T-helper 22 cell (primary cell): ENCODE measurements at places on chromosomes 7 and 10.

GRCh38 chr10:60135020-60135419 is 228.7 kb upstream of the CCDC6 start:
- no peak for DNase-seq

GRCh38 chr7:155223503-155223902 is 74.2 kb upstream of the INSIG1 start:
- DNase-seq = no peak

GRCh38 chr10:72449941-72450441 is 95.3 kb upstream of the DNAJB12 start:
- no peak for DNase-seq

DNA sequence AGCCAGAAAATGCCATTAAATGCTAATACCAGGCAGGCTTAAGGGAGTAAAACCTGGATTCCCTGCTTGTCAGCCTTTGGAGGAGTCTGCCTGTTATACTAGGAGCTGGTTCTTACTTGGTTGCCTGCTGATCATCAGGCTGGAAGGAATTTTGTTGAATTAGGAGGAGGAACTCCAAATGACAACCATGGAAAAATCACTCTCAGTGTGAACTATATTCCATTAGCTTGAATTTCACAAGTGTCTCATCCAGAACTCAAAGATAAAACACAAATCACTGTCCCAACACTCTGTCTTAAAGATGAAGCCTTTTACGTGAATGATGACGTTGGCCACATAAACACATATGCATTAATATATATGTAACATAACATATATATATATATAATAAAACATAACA is 238.9 kb upstream of the PLXDC2 start:
- DNase-seq = no peak

DNA sequence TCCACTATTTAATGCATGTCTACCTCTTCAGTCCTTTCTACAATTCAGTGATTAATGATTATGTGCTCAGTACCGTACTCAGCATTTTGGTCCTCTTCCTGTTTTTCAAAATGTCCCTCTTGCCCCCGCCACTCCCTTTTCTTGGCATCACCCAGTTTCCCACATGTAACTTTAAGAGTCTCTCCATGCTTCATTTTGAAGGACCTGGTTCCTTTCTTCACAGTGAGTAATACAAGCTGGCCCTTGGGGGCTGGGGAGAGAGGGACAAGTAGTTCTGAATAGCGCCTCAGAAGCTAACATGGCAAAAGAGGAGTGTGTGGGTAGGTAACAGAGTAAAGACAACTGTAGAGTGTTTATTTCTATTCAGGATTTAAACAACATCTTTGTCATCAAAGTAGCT is 34.6 kb upstream of the SLIT1 start:
- DNase-seq = no peak

DNA sequence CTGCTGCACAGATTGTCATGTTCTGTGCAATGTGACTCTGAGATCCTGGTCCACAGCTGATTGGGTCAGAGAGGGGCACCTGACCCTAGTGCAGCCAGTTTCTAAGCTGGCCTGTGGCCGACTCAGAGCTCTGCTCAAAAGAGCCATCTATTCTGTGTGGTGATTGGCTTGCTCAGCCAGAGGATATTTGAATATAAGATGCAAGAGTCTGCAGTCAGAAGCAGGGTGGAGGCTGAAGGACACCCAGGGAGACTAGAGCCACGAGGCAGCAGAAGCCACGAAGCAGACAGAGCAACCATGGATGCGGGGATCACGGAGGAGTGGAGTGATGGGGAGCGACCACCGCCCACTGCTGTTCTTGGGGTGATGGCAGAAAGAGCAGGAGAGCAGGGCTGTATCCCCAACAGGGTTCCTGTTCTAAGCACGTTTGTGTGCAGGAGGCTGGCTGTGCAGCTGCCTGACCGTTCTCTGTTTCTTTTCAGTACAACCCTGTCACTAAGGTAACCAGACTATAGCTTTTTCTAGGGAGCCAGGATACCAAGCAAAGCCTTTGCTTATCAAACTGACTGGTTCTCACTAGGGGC is 19.5 kb upstream of the RHEB start:
- DNase-seq = no peak

- no peak for DNase-seq
Observed at GRCh38 chr7:94333810-94334209, 60.9 kb upstream of the COL1A2 start.

- DNase-seq = no peak
Observed at GRCh38 chr7:2299131-2299829, 15.0 kb downstream of the SNX8 start.

DNA sequence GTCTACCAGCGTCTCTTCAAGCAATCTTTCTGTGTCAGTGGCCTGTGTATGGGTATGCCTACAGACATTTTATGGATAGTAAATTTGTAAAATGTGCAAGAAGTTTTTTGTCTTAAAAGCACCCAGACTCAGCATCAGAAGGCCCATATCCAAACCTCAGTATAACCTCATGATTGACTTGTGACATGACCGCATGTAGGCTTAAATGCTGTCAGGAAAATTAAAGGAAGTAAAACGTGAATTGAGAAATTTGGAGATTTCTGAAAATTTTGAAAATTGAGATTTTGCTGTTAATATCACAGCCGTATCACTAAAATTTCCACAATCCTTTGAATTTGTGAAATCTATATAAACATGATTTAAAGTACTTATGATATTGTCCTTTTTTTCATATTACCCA is 410.2 kb downstream of the AUTS2 start:
- no peak for DNase-seq

- no peak for DNase-seq
Observed at GRCh38 chr10:63605197-63605967, 84.2 kb downstream of the REEP3 start.

DNA sequence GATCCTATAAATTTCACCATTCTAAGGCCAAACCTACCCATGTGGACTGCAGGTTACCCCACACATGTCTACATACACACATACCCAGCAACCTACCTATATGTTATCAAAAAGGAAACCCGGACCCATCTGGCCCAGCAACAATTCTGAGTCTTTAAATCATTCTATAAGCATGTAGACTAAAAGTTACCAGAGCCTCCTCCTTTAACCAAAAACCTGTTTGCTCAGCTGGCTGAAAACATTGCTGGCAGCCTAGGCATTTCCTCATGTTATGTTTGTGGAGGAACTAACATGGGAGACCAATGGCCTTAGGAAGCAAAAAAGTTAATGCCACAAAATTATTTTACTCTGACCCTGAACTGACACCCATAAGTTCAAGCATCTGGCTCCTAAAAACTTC is 5.3 kb upstream of the ADCK2 start:
- no peak for DNase-seq

GRCh38 chr7:115559877-115560276 is 470.7 kb downstream of the TFEC start:
- DNase-seq = no peak

- DNase-seq = no peak
Observed at GRCh38 chr7:44508328-44509030, 18.0 kb upstream of the NUDCD3 start.

DNA sequence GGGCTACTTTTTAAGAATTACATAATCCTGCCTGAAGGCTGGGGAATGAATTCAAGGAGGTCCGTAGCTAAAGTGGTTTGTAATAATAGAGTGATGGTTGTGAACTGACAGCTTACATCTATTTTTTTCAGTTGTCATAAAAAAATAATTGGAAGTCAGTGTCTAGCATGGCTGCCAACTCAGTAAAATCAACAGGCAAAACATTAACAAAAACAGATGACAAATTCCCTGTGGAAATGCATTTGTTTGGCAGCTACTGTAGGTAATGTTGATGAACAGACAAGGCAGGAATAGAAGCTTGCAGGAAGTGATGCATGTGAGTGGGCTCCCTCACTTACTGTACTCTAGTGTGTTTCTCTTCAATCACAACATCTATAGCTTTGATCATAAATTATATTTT is 766.0 kb upstream of the POT1 start:
- no peak for DNase-seq

- DNase-seq = no peak
Observed at GRCh38 chr10:70970830-70971229, 82.5 kb upstream of the PCBD1 start.

DNA sequence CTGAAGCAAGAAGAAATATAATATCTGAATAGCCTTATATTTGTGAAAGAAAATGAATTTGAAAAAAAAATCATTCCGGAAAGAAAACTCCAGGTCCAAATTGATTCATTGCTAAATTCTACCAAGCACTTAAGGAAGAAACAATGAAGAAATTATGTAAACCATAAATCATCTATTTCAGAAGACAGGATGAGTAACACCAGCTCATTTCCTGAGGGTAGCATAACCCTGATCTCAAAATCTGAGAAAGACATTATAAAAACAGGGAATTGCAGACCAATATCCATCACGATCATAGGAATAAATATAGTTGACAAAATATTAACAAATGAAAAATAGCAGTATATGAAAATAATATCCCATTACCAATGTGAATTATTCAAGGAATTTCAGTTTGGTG is 70.1 kb upstream of the RAB18 start:
- no peak for DNase-seq

GRCh38 chr7:154794147-154794780 is 208.7 kb downstream of the PAXIP1 start:
- no peak for DNase-seq

DNA sequence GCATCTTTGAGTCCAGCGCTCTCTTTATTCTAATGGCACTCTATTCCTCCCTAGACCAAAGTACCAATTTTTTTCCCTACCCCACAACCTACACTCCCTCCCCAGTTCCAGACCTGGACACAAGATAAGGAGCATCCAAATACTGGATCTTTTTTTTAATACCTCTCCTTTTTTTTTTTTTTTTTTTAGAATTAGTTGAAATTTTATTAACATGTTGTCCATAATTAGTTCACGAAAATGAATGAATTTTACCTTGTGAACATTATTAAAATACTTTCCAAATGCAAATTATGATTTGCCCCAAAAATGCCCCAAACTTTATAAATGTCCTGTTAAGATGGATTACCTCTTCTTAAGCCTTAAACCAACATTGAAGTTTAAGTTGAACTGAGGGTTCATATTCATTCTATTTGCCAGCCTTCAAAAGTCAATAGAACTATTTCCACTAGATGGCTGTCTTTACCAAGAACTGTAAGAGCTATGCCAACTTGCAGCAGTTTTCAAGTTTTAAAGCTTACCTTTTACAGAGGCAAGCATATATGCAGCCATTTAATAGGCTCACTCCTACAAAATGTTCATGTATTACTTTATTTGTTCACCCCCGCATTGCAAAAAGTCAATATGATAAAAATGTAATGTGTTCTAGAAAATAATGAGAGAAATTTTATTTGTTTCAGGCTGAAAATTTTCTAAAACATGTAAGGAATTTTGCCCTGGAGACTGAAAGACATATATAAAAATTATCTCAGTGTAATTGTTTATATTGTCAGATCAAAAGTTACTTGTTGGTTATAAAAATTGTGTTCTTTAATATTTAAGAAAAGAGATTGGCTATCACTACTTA is 39.7 kb upstream of the TNKS2 start:
- no peak for DNase-seq

DNA sequence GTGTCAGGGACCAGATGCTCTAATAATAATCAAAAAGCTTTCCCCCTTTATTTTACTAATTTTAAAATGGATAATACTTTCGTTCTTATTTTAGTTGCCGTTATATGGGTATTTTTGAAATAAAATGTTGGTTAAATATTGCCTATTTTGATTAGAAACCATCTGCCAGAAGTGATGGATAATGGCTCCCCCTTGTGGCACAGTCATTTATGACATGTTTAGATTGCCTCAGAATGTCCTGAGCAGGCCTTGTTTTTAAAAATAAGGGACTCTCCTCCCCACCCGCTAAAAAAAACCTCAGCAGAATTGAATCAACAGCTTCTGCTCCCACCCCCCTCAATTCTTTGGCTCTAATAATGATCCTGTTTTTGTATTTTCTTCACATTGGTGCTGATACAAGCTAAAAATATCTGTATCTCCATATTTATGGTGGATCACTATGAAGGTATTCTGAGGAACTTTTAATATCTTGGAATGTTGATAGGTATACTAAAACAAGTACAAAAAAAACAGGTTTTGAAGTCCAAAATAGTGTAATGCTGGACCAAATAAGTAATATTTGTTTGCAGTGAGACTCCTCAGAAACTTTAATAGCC is 38.8 kb downstream of the TMEM60 start:
- peak; percentile 30 for DNase-seq

DNA sequence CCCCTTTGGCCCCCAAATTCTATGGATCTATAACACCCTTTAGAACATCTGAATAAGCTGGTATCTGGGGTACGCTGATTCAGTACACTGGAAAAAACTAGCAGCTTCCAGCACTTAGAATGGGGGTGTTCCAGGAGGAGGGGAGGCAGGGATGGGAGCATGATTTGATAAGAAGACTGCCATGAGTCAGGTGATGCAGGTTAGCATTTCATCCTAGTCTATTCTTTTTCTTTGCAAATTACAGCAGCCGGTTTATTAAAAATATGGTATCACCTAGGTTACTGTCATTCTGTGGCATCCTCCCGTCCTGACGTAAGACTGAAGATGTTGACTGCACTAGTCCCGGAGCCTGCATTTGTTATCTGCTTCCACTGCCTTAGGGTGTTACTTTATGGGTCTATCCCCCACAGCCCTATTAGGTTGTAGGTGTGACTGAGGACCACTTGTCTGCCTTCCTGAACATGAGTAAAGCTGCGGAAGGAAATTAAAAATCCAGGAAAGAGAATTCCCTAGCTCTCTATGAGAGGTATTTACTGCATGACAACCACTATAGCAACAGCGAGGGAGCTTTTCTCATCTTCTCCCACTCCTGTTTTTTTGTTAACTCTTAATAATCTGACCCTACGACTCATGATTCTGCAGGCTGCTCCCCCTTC is 1.9 kb downstream of the HTR5A start:
- no peak for DNase-seq

DNA sequence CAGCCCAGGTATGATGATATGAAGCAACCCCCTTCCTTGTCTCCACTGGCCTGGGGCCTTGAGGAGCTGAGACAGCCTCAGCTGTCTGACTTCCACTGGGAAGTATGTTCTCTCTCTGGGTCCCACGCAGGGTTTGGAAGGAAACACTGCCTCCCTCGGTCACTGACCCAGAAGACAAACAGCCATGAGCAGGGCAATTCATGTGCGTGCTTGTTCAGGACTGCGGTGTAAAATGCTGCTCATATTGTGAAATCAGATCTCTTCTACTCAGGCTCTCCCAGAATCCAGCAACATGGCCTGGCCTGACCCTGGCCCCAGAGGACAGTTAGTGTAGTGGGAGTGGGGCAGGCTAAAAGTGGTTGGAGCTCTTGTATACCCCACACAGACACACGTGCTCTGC is 2.8 kb downstream of the CLCN1 start:
- DNase-seq = no peak
